GM23338 (cell line): ENCODE measurements at places on chromosomes 7 and 10.
A peak's percentile ranks its signal among the peaks of the same experiment; 100 is the strongest.

DNA sequence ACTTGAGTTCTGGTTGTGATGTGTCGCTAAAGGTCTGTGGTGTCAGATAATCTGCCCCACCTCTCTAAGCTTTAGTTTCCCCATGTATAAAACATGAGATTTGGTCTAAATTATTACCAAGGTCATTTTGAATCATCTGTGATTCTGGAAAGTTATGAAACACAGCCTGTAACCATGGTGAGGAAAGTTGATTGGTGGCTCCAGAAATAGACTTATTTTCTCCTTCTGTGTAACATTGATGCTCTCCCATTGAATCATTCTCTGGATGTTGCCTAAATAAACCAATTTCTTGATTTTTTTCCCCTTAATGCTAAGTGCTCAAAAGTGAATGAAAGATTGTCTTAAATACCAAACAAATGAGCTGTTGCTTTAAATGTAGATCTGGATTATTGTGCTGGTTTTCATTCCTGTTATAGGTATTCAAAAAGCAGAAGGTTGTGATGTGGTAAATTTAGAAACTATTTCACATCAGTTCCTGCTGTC is 30.0 kb upstream of the PCGF5 start:
- DNase-seq, result no peak

- DNase-seq, result no peak
These were observed 14.6 kb downstream of the ATP5F1C start for GRCh38 chr10:7802606-7803005.

GRCh38 chr10:29994811-29995210 is 64.6 kb downstream of the JCAD start:
- no peak for DNase-seq

- DNase-seq, result no peak
These were observed 35.6 kb upstream of the LOXL4 start for GRCh38 chr10:98303569-98303968.

- no peak for DNase-seq
These were observed 296.4 kb upstream of the MKLN1 start for GRCh38 chr7:131031099-131031868.

GRCh38 chr7:108815815-108816214 is 246.1 kb downstream of the DNAJB9 start:
- DNase-seq, result no peak

DNA sequence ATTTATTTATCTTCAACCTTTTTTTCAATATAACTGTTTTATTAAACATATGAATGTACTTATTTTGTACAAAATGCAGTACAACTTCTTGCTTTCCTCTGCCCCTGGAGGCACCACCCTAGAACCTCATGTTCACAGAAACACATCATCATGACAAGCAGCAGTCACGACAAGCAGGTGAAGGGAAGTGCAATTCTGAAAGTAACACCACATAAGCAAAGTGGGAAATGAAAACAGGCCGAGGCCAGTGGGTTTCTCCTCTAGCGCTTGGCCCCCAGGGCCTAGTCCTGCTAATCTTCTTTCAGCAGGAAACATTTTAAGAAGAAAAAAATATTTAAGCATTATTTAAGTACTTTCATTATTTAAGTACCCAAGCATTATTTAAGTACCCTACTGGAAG is 598.1 kb downstream of the SH2D4B start:
- no peak for DNase-seq

DNA sequence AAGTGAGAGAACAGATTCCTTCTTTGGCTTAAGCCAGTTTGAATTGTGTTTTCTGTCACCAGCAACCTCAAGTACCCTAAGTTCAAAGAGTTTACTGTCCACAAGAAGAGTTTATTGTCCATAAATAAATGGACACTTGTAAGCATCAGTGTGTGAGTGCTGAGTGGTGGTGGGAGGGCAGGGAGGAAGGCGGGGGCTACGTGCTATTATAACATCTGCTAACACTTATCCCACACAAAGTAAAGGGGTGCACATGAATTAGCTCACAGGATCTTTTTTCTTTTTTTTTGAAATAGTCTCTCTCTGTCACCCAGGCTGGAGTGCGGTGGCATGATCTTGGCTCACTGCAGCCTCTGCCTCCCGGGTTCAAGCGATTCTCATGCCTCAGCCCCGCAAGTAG is 87.2 kb downstream of the MICALL2 start:
- no peak for DNase-seq

DNA sequence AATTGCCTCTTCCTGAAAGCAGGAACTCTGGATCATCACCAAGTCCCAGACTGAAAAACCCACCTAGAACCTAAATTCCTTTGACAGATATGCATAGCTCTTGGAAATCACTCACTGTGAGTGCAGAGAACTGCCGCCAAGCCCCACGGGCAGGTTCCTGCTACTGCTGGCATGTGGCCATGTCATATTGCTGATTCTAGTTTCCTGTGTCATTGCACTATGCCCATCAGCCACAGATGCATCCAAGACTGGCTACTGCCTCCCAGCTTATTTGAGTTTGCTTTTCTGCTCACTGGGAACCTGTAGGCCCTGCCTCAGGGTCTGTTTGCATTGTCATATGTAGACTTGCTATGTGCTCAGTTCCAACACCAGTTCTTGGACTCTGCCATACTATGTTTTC is 786.0 kb downstream of the GRID1 start:
- DNase-seq, result no peak

GRCh38 chr7:1466524-1467271 is 7.4 kb upstream of the MICALL2 start:
- peak; percentile 51 for DNase-seq

DNA sequence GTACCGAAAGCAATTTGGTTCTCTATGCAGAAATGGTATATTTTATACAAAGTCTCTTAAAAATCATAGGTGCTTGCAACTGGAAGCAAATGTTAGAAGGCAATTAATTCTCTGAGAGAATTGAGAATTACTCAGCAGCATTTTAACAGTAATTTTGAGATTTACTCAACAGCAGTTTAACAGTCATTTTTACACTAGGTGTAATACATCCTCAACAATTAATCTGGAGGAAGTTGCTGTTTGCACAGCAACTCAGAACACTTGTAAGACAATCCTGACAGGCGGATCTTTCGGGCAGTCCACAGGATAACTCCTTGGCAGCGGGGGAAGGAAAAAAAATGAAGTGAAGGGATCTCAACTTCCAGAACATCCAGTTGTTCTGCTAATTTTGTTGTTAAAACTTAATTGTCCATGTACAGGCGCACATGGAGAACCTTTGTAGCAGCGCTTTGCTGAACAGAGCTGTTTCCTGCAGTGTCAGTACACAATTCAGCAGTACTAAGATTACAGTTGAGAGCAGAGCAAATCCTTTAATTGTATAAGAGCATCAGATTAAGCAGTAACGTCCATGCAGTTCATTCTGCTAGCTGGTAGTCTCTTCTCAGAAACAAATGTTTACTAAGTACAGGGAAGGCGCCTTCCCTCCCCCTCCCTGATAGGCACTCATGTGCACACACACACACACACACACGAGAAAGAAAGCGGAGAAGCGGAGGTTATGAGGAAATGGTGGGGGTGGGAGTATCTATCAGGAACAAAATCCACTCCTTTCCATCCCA is 43.8 kb downstream of the ENO4 start:
- no peak for DNase-seq
